ENCODE measurements at places on chromosomes 7 and 10.

GRCh38 chr7:87152897-87153641, 816 bp downstream of the DMTF1 start:
- DNase-seq: peak; percentile 49

DNA sequence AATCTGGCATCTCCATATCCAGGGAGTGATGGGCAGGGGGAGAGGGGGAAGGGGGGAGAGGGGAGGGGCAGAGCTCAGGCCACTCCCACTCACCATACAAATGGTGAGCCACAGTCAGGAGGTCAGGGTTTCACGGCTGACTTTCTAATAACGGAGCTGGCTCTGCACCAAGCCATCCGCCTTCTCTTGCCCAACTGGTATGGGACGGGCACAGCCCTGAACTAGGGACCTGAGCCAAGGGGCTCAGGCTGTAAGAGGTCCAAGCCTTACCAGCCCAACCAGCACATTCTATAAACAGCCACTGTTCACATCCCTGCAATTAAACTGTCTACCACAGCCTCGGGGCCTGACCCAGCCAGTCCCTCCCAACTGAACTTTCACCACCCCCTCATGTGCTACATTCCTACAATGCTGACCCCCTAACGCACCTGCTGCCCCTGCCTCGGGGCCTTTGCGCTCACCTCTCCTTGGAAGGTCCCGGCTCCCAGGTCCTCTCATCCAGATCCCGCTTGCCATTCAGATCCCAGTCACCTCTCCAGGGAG, 32.5 kb downstream of the RGS10 start:
- no peak for DNase-seq

DNA sequence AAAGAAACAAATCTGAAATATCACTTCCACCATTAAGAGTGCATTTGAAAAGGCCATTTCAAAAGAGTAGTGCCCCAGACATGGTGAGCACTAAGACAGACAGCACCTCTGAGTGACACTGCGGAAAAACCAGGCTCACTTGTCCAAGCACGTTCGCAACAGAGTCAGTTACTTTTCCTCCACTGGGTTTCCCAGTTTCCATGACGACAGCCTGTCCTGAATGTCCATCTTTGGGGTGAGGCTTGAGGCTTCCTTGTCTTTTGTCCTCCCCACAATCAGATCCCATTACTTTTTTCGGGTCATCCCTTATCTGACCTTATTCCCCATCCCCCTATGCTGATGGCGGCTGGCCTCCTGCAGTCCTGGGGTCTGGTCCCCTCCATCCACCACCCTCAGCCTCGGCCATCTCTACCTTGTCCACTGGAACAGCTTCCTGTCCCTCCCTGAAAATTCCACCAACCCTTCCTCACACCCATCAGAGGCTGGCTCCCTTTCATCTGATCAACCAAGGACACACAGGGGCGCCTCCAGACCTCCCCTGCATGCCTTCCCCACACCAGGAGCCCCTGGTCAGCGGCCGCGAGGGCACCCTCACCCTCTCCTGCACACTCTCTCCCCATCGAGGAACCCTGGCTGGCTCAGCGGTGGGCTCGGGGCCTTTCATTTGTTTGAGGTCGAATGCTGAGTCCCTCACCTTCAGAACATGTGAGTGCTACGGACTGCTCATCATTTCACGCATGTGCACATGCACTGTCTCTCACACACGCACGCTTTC, 363.6 kb downstream of the DNAJB6 start:
- no peak for DNase-seq

GRCh38 chr7:100156331-100157068, 2.0 kb downstream of the TRAPPC14 start:
- no peak for DNase-seq

DNA sequence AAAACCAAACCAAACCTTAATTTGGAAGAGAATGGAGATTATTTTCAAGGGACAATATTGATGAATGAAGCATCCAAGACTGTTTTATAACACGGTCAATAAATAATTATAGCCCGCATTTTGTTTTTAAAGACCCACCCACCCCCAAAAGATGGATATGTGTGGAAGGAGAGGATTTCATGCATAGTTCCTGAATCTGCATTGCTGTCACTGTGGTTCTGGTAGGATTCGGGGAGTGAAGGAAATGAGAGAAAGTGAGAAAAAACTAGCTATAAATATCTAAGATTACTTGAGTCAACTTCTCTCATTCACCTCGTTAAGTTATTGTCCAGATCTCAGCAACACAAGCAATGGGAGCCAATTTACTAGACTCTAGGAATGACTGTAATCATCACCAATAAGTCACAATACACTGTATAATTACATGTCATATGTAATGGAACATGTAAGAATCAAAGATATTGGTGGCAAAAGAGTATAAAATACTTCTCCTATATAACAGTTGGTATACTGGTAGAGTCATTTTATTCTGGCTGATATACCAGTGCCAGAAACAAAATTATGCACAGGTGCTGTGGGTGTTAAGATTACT, 30.2 kb downstream of the NAMPT start:
- no peak for DNase-seq

- DNase-seq: peak; percentile 75
Observed at GRCh38 chr10:93482145-93482834, at the start of gene MYOF. Gene MYOF (minus strand): TSS chr10:93482334. CDS start chr10:93482194, 140 bp downstream.

DNA sequence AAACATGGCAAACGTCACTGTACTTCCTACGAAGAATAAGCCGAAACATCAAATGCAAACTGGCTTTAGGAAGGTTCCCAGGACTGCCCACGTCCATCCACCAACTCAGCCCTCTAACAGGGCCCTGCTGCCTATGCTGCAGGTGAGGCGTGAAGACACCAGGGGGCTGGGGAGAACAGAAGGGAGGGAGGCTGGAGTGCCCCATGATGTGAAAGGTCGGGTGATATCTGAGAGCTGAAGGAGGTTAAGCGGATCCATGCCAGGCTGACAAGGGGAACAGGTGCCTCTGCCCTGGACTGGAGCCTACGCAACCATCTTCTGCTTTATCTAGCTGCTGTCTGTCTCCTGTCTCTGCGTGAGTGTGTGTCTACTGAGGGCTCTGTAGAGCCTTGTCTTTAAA, 40.2 kb upstream of the ATP6V0A4 start:
- DNase-seq: no peak

- no peak for DNase-seq
Observed at GRCh38 chr7:23232966-23233365, 13.6 kb upstream of the GPNMB start.

Data from cerebellar cortex (tissue), 1 donor.